Osteocyte (in vitro differentiated cells): ENCODE measurements at places on chromosomes 4 and X. TPM values are rescaled to one million over a fixed set of nuclear protein-coding genes. Genes with fewer than 3 reads are reported as not detected.

Gene SPARCL1
- 4.0 TPM in 2 replicates for total RNA-seq

Gene PDCL2
- not detected in 2 replicates for total RNA-seq

DNA sequence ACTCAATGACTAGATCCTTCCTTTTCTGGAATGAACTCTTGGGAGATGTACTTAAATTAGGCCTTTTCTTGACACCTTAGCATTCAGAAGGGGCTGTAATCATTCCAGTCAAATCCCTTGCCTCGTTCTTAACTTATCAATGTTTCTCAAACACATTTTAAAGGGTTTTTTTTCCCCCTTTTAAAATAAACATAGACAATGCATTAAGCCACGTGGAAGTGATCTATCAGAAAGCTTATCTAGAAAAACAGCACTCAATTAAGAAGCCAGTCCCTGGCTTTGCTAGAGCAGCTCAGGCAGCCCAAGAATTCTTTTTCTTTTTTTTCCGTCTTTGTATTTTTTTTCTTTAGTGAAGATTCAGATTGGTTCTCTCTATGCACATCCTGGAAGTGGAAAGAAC is 118.2 kb downstream of the PCDH7 start:
- H3K27ac ChIP-seq, result peak overlapping the region; percentile 25
- H3K4me3 ChIP-seq, result no peak overlapping the region
- no peak for DNase-seq
- H3K4me1 ChIP-seq, result peaks cover 72% of the 10 kb centered on the region
- H3K27me3 ChIP-seq, result no peaks in the 10 kb centered on the region

DNA sequence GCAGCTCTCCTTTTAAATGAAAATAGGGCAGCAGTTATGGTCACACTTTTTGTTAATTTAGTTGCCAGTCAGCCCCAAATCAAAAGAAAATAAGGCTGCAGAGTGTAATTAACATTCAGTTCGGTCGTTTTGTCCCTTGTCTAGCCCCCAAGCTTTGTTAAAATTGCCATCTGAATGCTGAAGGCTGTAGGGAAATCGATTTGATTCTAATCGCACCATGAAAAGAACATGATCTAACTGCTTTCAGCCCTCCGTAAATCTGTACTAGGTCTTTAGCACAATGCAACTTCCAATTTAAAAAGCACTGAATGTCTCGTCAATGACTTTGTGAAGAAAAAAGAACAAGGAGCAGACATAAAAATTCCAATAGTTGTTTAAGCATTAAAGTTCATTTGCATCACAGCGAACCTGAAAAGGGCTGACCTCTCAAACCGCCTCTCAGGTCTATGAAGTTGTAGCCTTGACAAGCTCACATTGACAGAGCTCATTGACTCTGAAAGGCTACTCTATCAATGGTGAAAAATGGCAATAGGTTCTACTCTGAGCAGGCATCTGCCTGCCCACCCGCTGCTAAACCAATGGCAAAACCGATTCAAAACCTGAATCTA is 48.9 kb downstream of the CHIC2 start:
- H3K36me3 ChIP-seq, result peaks cover 13% of the 10 kb centered on the region
- no peak overlapping the region for H3K4me3 ChIP-seq
- DNase-seq, result no peak
- H3K4me1 ChIP-seq, result peaks cover 6% of the 10 kb centered on the region

- H3K36me3 ChIP-seq, result no peaks in the 10 kb centered on the region
- no peaks in the 10 kb centered on the region for H3K4me1 ChIP-seq
These were observed 52.1 kb downstream of the PTCHD1 start for GRCh38 chrX:23386726-23387125.

DNA sequence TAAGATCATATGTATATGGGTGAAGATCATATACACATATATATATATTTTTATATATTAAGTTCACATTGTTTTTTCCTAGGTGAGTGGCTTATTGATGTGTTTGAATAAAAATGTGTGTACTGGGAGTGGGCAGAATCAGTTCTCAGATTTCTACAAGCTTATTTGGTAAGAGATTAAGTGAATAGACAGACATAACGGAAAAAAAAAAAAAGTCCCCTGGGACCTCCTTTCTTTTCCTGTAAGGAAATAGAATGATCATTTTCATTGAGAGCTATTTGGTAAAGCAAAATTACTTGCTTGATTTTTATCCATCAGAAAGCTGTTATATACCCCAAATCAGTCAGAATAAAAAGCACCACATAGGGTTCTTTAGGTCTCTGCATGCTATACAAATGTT is 597.7 kb downstream of the PCDH18 start:
- H3K27me3 ChIP-seq, result no peaks in the 10 kb centered on the region
- H3K4me1 ChIP-seq, result peaks cover 15% of the 10 kb centered on the region
- H3K27ac ChIP-seq, result no peak overlapping the region
- no peak for DNase-seq
- no peak overlapping the region for H3K4me3 ChIP-seq

- no peak overlapping the region for H3K27ac ChIP-seq
- H3K4me1 ChIP-seq, result no peaks in the 10 kb centered on the region
- H3K4me3 ChIP-seq, result no peak overlapping the region
- no peak for DNase-seq
These were observed 16.9 kb downstream of the STAP1 start for GRCh38 chr4:67575232-67576058.

DNA sequence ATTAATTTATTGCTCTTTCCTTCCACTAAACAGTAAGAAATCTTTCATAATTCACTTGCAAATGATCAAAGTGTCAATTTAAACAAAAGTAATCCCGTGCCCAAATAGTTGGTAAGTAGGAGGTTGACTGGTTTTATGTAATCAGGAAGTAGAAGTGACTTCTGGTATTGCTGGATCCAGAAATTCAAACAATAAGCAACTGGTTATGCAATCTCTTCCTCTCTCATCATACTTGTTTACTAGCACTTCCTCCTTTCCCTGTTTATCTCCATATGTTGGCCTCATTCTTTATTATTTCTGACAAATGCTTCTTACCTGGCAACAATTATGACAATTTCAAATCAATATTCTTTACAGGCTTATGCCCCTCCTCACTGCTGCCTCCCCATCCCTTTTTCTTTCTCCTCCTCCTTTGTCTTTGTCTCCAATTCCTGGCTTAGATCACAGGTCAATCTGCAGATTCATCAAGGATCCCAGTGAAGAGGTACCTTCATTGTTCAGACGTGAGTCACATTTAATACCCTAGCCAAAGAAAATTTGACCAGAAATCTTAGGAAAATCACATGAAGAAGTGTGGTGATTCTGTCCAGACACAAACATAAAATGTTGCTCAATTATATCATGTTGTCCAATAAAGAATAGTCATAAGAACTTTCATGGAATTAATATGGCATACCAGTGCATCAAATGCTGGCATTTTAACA is 323.2 kb upstream of the PCDH7 start:
- H3K27me3 ChIP-seq, result no peaks in the 10 kb centered on the region
- H3K27ac ChIP-seq, result no peak overlapping the region
- H3K4me1 ChIP-seq, result peaks cover 23% of the 10 kb centered on the region
- H3K4me3 ChIP-seq, result no peak overlapping the region
- peaks cover 4% of the 10 kb centered on the region for H3K36me3 ChIP-seq
- no peak for DNase-seq

DNA sequence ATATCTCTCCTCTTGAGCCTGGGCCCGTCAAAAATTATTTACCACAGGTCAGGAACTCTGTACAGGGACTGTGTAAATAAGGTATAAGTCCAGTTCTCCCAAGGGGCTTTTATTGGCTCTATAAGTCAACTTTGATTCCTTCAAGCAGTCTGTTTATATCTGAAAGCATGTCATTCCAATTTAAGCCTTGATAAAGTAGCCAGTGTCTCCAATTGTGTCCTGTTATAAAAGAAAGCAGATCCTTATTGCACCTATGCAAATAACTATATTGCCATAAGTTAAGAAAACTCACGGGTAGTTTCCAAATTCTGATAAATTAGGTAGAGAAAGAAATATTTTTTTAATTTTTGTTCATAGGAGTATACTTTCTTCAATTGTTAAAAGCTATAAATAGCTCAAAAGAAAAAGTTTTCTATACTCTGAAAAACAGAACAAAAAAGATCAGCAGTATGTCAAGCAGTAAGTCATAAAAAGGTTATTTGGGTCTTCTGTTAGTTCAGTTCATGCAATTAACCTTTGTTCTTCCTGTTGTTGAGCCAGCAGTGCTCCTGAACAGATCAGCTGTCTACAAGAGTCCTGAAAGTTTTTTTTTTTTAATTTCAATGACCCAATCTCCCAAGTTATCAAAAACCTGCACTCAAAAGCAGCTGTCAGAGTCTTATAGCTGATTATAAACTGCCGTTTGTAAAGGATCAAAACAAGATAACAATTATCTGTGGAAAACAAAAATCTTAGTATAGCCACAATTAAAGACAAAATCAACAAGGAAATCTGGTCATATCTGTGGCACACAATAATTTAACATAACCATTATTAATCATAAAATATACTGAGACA is 178.4 kb upstream of the GALNT7 start:
- peaks cover 2% of the 10 kb centered on the region for H3K4me1 ChIP-seq
- no peak overlapping the region for H3K4me3 ChIP-seq
- H3K27ac ChIP-seq, result no peak overlapping the region

DNA sequence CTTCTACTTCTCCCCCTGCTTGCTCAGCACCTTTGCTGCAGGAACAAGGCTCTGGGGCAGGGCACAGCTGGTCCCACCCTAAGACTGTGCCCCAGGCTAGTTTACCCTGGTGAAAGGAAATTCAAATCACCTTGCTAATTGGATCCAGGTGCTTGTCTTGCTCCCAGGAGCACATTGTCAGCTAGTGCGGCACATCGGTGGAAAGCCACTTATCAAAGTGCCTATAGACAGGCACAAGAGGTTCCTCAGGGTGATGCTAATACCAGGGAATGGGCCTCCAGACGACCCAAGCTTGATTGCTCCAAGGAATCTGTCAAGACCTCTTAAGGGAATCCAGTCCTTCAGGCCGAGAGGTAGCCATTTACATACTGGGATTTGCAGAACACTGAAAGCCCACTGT is 64.5 kb upstream of the PRPS1 start:
- H3K27ac ChIP-seq, result no peak overlapping the region
- H3K4me1 ChIP-seq, result peaks cover 15% of the 10 kb centered on the region
- no peak for DNase-seq

DNA sequence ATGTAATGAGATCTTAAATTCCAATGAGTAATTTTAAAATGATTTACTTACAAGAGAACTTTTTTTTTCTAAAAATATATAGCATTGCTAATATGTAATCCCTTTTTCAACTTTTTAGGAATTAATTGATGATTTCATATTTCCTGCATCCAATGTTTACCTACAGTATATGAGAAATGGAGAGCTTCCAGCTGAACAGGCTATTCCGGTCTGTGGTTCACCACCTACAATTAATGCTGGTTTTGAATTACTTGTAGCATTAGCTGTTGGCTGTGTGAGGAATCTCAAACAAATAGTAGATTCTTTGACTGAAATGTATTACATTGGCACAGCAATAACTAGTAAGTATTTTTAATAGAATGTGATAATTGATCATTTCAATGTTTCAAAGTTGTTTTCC is 113.2 kb downstream of the USP9X start:
- H3K27ac ChIP-seq, result no peak overlapping the region
- H3K4me3 ChIP-seq, result no peak overlapping the region
- no peaks in the 10 kb centered on the region for H3K27me3 ChIP-seq
- H3K4me1 ChIP-seq, result no peaks in the 10 kb centered on the region

DNA sequence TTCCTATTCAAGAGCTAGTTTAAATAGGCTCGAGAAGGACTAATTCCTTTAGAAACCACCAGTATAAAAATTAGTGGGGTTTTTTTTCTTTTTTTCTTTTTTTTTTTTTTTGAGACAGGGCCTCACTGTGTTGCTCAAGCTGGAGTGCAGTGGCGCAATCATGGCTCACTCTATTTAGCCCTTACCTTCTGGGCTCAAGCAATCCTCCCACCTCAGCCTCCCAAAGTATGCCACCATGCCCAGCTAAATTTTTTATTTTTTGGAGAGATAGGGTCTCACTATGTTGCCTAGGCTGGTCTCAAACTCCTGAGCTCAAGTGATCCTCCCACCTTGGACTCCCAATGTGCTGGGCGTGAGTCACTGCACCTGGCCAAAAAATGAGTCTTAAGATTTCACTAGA is 52.8 kb downstream of the APOO start:
- no peak overlapping the region for H3K4me3 ChIP-seq
- H3K4me1 ChIP-seq, result peaks cover 4% of the 10 kb centered on the region
- H3K36me3 ChIP-seq, result peaks cover 13% of the 10 kb centered on the region
- DNase-seq, result peak; percentile 15
- no peaks in the 10 kb centered on the region for H3K27me3 ChIP-seq

- H3K27me3 ChIP-seq, result no peaks in the 10 kb centered on the region
- H3K27ac ChIP-seq, result no peak overlapping the region
- peaks cover 14% of the 10 kb centered on the region for H3K4me1 ChIP-seq
- DNase-seq, result no peak
- H3K4me3 ChIP-seq, result no peak overlapping the region
These were observed 2.1 kb downstream of the GEMIN8 start for GRCh38 chrX:14027511-14028019.

GRCh38 chr4:53559021-53559620 is 32.2 kb downstream of the LNX1 start:
- no peaks in the 10 kb centered on the region for H3K27me3 ChIP-seq
- no peaks in the 10 kb centered on the region for H3K36me3 ChIP-seq
- no peak overlapping the region for H3K4me3 ChIP-seq
- H3K27ac ChIP-seq, result no peak overlapping the region
- DNase-seq, result no peak
- peaks cover 38% of the 10 kb centered on the region for H3K4me1 ChIP-seq

GRCh38 chr4:23234716-23235115 is 542.0 kb downstream of the GBA3 start:
- H3K4me3 ChIP-seq, result no peak overlapping the region
- H3K27ac ChIP-seq, result no peak overlapping the region
- no peak for DNase-seq
- peaks cover 3% of the 10 kb centered on the region for H3K27me3 ChIP-seq
- H3K4me1 ChIP-seq, result no peaks in the 10 kb centered on the region

GRCh38 chr4:122798101-122798500 is 28.5 kb upstream of the FGF2 start:
- H3K4me1 ChIP-seq, result peaks cover 32% of the 10 kb centered on the region
- peak; percentile 90 for DNase-seq
- H3K36me3 ChIP-seq, result no peaks in the 10 kb centered on the region
- peak overlapping the region; percentile 66 for H3K4me3 ChIP-seq
- H3K27me3 ChIP-seq, result no peaks in the 10 kb centered on the region

- no peak overlapping the region for H3K27ac ChIP-seq
- peaks cover 18% of the 10 kb centered on the region for H3K36me3 ChIP-seq
- H3K27me3 ChIP-seq, result no peaks in the 10 kb centered on the region
- no peak overlapping the region for H3K4me3 ChIP-seq
These were observed 37.7 kb downstream of the ETDC start for GRCh38 chrX:135346975-135347374.
